ENCODE measurements at places on chromosomes 5 and 9. TPM values are rescaled to one million over a fixed set of nuclear protein-coding genes. Genes with fewer than 3 reads are reported as not detected.

CCL27 gene
- polyA plus RNA-seq, result 1.4 TPM

PCDHB3 gene
- polyA plus RNA-seq, result 1.0 TPM

OR1J2 gene
- not detected for polyA plus RNA-seq

CDC42SE2 gene
- 19.7 TPM for polyA plus RNA-seq

DDX4 gene
- not detected for polyA plus RNA-seq

PFDN1 gene
- polyA plus RNA-seq, result 92.3 TPM
